Sigmoid colon (tissue), 7 donors: ENCODE measurements at places on chromosomes 1 and 21.

DNA sequence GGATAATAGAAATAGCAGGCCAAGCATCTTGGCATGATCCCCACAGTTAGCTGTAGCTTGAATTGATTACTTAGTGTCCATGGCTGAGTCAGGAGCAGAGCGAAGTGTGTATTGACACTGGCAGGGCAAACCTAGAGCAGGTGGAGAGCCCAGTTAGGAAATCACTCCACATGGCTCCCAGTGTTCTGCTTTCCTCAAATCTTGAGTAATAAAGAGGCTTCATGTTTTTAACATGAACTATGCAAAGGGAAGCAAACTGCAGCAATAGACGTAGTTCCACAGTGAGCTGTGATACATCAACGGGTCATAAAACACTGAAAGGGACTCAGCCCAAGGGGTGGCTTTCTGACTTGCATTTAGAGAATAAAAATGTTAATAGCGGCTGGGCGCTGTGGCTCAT is 28.9 kb downstream of the RHEX start:
- H3K36me3 ChIP-seq, result no peaks in the 10 kb centered on the region
- H3K4me1 ChIP-seq, result no peaks in the 10 kb centered on the region
- no peak for DNase-seq
- no peak overlapping the region for H3K4me3 ChIP-seq

GRCh38 chr1:58780411-58780810 is 3.4 kb downstream of the JUN start:
- H3K4me3 ChIP-seq, result peak overlapping the region; percentile 79
- no peak for DNase-seq
- H3K36me3 ChIP-seq, result no peaks in the 10 kb centered on the region
- peak overlapping the region; percentile 99 for H3K27ac ChIP-seq
- no peaks in the 10 kb centered on the region for H3K27me3 ChIP-seq

DNA sequence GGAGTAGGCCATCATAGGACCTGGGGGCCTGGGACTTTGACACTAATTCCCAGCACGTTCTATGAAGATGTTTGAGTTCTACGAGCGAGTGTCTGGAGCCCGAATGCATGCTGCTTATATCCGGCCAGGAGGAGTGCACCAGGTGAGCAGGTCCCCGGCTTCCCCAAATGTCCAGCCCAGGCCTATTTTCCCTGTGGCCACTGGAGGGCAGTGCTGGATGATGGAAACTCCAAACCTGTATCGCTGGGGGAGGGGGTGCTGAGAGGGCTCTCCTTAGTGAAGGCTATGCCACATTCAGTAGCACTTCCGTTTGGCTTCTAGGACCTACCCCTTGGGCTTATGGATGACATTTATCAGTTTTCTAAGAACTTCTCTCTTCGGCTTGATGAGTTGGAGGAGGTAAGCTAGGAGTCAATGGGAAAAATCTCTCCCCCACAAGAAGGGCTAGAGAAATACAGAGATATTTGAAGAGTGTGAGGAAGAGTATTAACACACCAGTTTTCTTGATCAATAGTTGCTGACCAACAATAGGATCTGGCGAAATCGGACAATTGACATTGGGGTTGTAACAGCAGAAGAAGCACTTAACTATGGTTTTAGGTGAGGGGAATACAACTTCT is 5.2 kb upstream of the FCER1G start:
- H3K27me3 ChIP-seq, result no peaks in the 10 kb centered on the region
- H3K27ac ChIP-seq, result peak overlapping the region; percentile 67
- H3K36me3 ChIP-seq, result peaks cover 96% of the 10 kb centered on the region
- DNase-seq, result peak; percentile 89
- no peak overlapping the region for H3K4me3 ChIP-seq

GRCh38 chr1:2556277-2556677 is at the start of gene TNFRSF14:
Gene TNFRSF14 (plus strand): TSS chr1:2556371. CDS start chr1:2556665, 294 bp downstream.
- DNase-seq, result peak; percentile 87
- peaks cover 35% of the 10 kb centered on the region for H3K4me1 ChIP-seq
- peaks cover 5% of the 10 kb centered on the region for H3K36me3 ChIP-seq
- H3K27me3 ChIP-seq, result no peaks in the 10 kb centered on the region

GRCh38 chr1:109927356-109927755 is 16.7 kb downstream of the CSF1 start:
- H3K27me3 ChIP-seq, result no peaks in the 10 kb centered on the region
- H3K36me3 ChIP-seq, result peaks cover 56% of the 10 kb centered on the region
- H3K27ac ChIP-seq, result peak overlapping the region; percentile 83
- no peak overlapping the region for H3K4me3 ChIP-seq

DNA sequence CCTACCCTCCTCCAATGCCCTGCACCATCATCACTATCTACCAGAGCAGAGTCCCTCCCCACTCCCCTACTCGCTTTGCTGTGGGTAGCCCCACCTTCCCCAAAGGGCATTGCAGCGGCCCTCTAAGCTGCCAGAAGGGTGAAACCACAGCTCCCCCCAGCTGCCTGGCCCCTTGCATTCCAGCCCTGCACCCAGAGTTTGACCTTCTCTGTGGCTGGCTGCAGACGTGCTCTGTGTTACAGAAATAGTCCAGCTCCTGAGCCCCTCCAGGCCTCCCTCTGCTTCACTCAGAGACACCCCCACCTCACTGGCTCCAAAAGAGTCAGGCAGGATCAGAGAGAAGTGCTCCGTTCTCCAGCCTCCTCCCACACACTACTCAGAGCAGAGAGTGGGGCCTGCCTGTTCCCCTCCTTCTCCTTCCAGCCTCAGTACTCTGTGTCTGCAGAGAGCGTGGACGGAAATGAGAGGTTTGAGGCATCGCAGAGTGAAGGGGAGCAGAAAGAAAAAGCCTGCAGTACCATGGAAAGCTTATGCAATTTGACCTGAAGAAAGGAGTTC is 63.2 kb downstream of the PLEKHA6 start:
- no peaks in the 10 kb centered on the region for H3K4me1 ChIP-seq
- DNase-seq, result peak; percentile 61
- H3K27ac ChIP-seq, result peak overlapping the region; percentile 18
- no peak overlapping the region for H3K4me3 ChIP-seq
